NCI-H2029 treated with DMSO at 0.1 percent for 48 hours (cell line): ENCODE measurements at places on chromosomes 16 and 17.
A peak's percentile ranks its signal among the peaks of the same experiment; 100 is the strongest.

- DNase-seq = no peak
Observed at GRCh38 chr16:54000361-54000760, 286.2 kb downstream of the IRX3 start.

DNA sequence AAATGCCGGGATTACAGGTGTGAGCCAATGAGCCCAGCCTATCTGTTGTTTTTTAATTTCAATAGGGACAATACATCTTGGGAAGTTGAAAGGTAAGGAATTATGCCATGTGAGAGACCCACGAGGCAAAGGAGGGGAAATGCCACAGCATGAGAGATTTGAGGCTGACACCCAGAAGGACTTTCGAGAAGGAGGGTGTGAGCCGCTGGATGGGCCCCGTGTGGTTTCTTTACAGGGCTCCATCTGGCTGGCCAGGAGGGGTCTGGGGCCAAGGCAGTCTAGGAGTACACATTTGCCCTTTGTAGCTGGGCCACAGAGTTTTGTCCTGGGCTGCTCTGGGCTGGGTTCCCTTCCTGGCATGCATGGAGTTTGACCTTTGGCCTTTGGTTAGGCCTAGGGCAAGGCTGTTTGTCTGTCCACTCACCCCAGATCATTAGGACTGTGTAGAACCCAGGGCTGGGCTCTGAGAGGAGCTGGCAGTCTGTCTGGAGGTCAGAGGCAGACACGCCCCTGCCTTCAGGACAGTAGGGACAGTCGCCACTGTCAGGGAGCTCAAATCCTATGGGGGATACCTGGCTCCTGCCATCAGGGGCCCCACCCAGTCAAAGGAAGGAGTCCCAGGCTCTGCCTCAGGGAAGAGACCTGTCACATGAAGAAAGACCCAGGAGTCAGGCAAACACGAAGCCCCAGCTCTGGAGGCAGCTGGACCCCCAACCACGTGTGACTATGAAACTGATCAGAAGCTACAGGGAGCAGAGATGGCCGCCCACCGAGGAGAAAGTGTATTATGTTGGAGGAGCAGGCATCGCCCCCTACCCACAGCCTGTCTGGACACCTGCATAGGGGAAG, 24.2 kb upstream of the NXPH3 start:
- DNase-seq = no peak

- no peak for DNase-seq
Observed at GRCh38 chr17:52036416-52036815, 122.1 kb downstream of the CA10 start.

- DNase-seq = no peak
Observed at GRCh38 chr16:67430977-67431774, at the start of gene HSD11B2. Gene HSD11B2, plus strand, starts transcription at chr16:67431121. Its CDS starts 128 bp downstream, at chr16:67431249.

DNA sequence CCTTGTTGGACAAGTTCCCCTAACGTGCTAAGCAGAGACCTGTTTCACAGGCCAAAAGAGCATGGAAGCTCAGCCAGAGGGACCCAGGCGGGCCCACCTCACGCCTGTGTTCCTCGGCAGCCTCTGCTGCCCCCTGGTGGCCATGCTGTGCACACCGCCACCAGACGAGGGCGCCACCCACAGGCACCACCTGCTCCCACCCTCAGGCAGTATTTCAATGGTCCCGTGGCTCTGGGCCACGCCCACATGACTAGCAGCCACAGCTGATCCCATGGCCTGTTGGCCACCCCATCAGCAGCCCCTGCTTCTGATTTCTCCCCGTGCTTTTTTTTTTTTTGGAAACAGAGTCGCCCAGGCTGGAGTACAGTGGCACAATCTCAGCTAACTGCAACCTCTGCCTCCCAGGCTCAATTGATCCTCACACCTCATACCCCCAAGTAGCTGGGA, 18.9 kb downstream of the MPG start:
- DNase-seq = peak; percentile 56

- DNase-seq = no peak
Observed at GRCh38 chr16:1790261-1790610, 3.3 kb downstream of the IGFALS start.

DNA sequence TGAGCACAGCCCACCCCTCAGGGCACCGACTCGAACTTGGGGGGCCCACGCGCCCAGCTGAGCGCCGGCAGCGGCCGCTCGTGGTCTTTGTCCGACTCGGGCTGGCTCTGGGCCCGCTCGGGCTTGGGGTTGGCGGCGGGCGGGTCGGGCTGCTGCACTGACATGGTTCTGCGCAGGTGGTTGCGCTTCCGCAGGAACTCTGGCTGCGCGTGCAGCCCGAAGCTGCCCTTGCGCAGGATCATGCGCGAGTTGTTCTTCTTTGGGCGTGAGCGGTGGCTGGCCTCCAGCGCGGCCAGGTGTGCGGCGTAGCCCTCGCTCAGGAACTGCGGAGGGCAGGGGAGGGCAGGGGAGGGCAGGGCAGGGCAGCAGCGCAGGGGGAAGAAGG, 11.1 kb downstream of the PIMREG start:
- DNase-seq = no peak

- no peak for DNase-seq
Observed at GRCh38 chr16:67055712-67056487, 27.0 kb downstream of the CBFB start.

- DNase-seq = no peak
Observed at GRCh38 chr16:78490431-78490830, 391.0 kb downstream of the WWOX start.
